Activated CD8-positive, alpha-beta T cell treated with anti-CD3 and anti-CD28 coated beads for 36 hours (primary cell): ENCODE measurements at places on chromosomes 5 and 9. TPM values are rescaled to one million over a fixed set of nuclear protein-coding genes. Genes with fewer than 3 reads are reported as not detected.

The NR4A3 gene
- total RNA-seq: 112 TPM

The FRRS1L gene
- not detected for total RNA-seq

The OR1Q1 gene
- not detected for total RNA-seq

The OXCT1 gene
- 65.0 TPM for total RNA-seq

The MSMP gene
- 0.59 TPM for total RNA-seq

The RAB3C gene
- not detected for total RNA-seq

GRCh38 chr9:95484225-95484624 is 32.5 kb downstream of the PTCH1 start:
- H3K27ac ChIP-seq: no peak overlapping the region
- peaks cover 2% of the 10 kb centered on the region for H3K27me3 ChIP-seq
- no peak overlapping the region for H3K4me3 ChIP-seq
- no peak for DNase-seq
- peaks cover 16% of the 10 kb centered on the region for H3K4me1 ChIP-seq

DNA sequence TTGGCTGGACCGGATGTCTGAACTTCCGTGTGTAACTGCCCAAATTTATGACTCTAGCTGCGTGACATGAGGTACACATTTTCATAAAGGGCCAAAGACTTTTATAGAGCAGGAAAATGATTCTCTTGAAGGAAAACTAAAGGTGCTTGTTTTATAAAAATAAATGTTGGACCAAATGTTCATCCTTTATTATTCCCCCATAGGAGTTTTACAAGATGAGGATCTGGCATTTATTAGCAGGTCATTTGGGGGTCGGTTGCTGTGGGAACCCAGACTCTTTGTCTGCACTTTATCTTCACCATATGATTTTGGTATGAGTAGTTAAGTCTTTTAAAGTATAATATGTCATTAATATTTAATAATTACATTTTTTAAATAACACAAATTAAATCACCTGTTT is 571.2 kb downstream of the EFNA5 start:
- no peak overlapping the region for H3K27ac ChIP-seq
- no peak overlapping the region for H3K4me3 ChIP-seq
- H3K4me1 ChIP-seq: no peaks in the 10 kb centered on the region
- DNase-seq: no peak
- no peaks in the 10 kb centered on the region for H3K27me3 ChIP-seq
- H3K36me3 ChIP-seq: no peaks in the 10 kb centered on the region

GRCh38 chr9:116250891-116251290 is 97.3 kb downstream of the PAPPA start:
- no peaks in the 10 kb centered on the region for H3K36me3 ChIP-seq
- no peak overlapping the region for H3K27ac ChIP-seq
- H3K4me3 ChIP-seq: no peak overlapping the region
- no peaks in the 10 kb centered on the region for H3K4me1 ChIP-seq

DNA sequence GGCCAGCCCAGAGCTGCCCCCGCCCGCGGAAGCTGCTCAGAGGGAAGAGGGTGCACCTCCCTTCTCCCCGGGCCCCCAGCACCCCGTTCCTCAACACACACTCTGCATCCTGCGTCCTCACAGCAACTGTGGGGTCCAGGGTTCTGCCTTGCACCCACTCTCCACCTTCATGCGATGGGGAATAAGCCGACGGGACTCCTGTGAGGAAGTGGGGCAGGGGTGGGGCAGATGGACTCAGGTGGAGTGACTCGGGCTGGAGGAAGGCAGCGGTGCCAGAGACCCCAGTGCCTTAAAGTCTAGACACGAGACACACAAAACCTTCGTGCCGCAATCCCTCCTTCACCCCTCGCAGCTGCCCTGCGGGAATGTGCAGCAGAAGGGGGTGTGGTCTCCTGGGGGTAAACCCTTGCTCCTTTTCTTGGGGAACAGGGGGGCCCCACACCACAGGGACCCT is 8.6 kb downstream of the BRD3 start:
- H3K4me3 ChIP-seq: no peak overlapping the region
- no peak overlapping the region for H3K27ac ChIP-seq
- H3K27me3 ChIP-seq: no peaks in the 10 kb centered on the region
- H3K4me1 ChIP-seq: peaks cover 50% of the 10 kb centered on the region
- DNase-seq: no peak

- H3K4me3 ChIP-seq: no peak overlapping the region
- no peak overlapping the region for H3K27ac ChIP-seq
- no peaks in the 10 kb centered on the region for H3K36me3 ChIP-seq
- H3K27me3 ChIP-seq: peaks cover 17% of the 10 kb centered on the region
Measured at GRCh38 chr9:137146527-137146918, 7.6 kb downstream of the GRIN1 start.

DNA sequence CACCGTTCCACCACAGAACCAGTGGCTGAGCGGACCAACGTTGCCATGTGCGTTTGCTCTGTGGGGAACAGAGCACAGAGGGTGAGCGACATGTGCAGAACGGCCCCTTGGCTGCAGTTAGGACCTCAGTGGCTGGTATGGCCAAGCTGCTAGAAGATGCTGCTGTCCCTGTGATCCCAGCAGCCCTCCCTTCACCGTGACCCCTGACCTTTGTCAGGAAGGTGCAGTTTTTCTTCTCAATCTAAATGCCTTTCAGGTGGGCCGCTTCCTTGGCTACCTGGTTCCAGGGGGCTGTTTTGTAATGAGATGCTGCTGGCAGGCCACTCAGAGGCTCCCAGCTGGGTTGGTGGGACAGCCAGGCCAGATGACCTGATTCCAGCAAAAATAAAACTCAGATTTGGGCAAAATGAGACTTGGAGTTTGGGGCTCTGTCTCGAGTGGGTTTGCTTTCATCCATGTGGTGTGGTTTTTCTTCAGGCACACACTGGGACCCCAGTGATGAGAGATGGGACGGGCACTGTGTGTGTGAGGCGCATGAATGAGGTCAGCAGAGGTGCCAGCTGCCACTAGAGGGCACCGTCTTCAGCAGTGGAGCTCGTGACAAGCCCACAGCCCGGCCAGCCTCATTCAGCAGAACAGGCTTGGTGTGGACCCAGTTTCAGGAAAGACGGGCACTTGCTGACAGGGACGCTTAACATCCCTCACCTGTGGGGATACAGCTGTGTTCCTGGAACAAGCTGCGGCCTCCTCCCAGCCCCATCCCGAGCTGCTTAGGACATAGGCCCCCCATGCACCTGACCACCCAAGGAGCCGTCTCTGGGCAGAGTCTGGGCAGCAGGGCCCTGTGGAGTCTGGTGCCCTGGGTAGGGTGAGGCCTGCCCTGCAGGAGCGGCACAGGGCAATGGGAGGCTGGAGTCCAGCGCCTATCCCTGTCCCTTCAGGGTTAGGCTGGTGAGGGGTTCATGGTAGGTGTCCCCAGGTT is 4.1 kb downstream of the MRPS2 start:
- no peak overlapping the region for H3K27ac ChIP-seq
- peaks cover 13% of the 10 kb centered on the region for H3K4me1 ChIP-seq
- H3K36me3 ChIP-seq: peaks cover 37% of the 10 kb centered on the region
- peaks cover under 1% of the 10 kb centered on the region for H3K27me3 ChIP-seq
- DNase-seq: peak; percentile 73

DNA sequence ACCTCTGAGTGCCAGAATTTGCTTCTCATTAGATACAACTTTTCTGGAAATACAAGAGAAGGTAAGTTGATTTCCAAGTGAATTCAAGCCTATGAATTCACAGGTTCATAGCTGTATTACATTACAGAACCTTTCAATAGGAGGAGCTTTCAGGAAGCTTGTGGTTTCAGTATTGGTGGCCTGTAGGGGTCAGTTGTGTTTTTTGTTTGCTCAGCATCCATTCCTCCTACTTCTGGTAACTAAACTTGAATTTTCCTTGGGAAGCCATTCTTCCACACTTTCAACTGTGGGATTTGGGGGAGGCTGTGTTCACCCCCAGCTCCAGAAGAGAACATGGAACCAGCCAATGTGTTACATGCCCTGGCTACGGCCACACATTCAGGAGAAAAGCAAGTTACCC is 5.6 kb upstream of the CYSTM1 start:
- no peak for DNase-seq
- no peak overlapping the region for H3K27ac ChIP-seq
- H3K36me3 ChIP-seq: no peaks in the 10 kb centered on the region

DNA sequence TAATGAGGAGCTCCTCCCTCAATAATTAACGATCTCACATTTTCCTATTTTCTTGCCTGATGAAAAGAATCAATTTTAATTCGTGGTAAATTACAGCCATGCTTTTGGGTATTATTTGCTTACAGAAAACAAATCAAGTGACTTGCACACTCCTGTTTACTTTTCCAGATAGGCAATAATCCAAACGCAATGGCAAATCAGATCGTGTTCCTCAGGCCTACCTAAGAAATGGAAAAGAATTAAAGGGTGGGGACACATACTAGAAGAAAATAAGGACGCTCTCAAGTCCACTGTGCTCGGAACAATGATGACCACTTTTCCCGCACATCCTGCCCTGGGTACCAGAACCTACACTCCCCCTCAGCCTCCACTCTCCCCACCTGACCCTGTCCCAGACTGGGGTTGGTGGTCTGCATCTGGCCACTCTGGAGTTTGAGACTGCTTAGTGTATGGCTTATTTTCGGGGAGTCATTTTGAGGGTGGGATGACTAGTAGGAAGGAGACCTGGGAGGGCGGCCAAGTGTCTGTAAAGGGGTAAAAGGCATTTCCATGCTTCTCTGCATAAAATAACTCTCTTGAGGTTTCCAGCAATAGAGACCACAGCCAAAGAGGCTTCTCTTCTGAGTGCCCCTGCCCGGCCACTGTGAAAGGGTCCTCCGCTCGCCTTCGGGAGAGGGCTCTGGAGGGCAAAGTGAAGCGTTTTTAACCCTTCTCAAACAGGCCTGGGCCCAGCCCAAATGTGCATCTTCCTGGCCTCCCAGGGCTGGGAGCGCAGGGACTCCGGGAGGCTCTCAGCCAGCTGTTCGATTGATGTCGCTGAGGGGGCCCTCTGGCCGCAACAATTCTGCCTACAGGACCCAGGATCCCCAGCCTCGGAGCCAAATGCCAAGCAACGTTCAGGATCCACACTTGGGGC is 4.5 kb upstream of the OTP start:
- DNase-seq: no peak
- H3K27ac ChIP-seq: no peak overlapping the region
- peaks cover 27% of the 10 kb centered on the region for H3K4me1 ChIP-seq
- H3K36me3 ChIP-seq: peaks cover 8% of the 10 kb centered on the region

DNA sequence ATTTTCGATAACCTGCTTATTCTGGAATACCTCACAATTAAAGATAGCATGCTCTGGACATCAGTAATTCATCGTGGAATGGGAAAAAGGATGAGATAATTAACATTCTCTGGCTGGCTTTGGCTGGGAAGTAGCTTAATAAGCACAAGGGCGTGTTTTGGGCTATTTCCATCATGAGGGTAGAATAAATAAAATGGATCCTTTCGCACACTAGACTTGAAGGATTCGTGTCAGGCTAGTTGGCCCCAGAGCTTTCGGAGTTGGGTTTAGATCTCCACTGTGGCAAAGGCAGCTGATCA is 151.2 kb upstream of the ADRA1B start:
- no peak overlapping the region for H3K27ac ChIP-seq
- no peak for DNase-seq
- peaks cover 10% of the 10 kb centered on the region for H3K4me1 ChIP-seq
- no peaks in the 10 kb centered on the region for H3K36me3 ChIP-seq

GRCh38 chr9:124849801-124850200 is 3.5 kb upstream of the WDR38 start:
- H3K27me3 ChIP-seq: peaks cover 24% of the 10 kb centered on the region
- no peak for DNase-seq
- H3K27ac ChIP-seq: no peak overlapping the region
- peaks cover 7% of the 10 kb centered on the region for H3K4me1 ChIP-seq

DNA sequence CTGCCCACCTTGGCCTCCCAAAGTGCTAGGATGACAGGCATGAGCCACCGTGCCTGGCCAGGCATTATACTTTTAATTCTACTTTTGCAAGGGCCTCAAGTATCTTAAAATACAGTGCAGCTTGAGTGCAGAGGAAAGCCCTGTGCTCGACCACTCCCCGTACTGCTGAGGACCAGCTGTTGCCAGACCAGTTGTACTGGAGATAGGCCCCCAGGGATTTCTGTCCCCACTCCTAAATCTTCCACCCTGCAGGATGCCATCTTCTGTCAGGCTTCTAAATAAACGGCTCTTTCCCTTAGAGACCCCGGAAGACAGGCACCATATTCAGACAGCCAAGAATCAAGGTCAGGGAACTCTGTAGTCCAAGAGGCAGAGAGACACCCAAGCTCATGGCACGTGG is 16.6 kb upstream of the PSMD5 start:
- peaks cover 61% of the 10 kb centered on the region for H3K36me3 ChIP-seq
- DNase-seq: no peak
- H3K4me3 ChIP-seq: no peak overlapping the region
- no peak overlapping the region for H3K27ac ChIP-seq
- no peaks in the 10 kb centered on the region for H3K27me3 ChIP-seq

DNA sequence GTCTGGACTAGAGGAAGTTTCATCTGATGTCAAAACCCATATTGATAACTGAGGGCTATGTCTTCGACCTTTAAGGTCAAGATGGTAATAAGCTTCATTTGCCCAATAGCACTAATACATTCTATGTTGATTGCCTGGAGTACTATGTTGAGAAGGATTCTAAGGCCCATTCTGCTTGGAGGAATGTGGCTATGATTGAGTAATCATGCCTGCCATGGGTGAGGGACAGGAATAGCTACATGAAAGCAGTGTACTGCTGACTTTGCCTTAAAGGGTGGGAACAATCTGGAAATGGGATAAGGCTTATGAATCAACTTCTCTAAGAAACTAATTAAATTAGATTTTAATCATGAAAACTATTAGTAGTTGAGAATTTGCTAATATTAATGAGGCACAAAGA is 13.6 kb downstream of the NNT start:
- H3K36me3 ChIP-seq: peaks cover 33% of the 10 kb centered on the region
- H3K27ac ChIP-seq: no peak overlapping the region
- DNase-seq: no peak
- H3K4me1 ChIP-seq: no peaks in the 10 kb centered on the region
- H3K4me3 ChIP-seq: no peak overlapping the region
- H3K27me3 ChIP-seq: no peaks in the 10 kb centered on the region

DNA sequence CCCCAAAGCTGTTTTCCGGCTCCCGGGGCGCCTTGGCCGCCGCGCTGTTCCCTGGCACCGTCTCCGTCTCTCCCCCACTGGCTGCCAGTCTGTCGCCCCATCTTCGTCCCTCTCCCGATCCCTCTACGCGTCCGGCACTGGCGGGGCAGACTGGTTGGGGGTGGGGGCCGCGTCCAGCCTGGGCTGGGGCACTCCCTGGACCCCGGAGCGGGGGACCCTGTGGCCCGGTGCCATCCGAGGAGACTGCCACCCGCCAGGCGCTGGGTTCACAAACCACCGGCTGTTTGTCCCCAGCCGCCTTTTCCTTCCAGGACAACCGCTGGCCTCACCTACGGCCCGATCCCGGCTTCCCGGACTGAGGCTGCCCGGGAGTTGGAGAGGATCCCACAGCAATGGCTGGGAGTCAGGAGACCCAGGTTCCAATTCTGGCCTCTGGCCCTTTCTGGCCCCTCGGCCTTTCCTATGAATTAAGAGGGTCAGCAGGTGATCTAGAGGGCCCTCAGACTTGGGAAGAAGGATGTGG is 1.0 kb upstream of the FIBCD1 start:
- H3K4me3 ChIP-seq: no peak overlapping the region
- H3K27me3 ChIP-seq: peaks cover 40% of the 10 kb centered on the region
- H3K27ac ChIP-seq: no peak overlapping the region
- no peak for DNase-seq

DNA sequence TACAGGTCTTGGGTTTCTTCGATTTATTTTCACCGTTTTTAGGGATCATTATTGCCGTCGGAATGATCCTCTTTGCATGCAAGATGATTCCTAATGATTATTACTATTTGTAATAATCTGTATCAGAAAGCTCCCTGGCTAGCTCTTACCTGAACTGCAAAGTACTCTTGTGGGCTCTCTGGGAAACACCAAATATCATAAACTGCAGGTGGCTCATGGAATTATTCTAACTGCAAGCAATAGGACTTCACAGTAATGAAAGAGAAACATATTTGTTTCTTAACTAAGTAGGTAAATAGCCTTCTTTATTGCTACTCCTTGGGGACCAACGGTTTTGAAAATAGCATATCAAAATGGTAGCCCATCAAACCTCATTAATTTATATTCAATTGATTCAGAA is 219.4 kb downstream of the NFIB start:
- H3K27me3 ChIP-seq: no peaks in the 10 kb centered on the region
- no peaks in the 10 kb centered on the region for H3K36me3 ChIP-seq
- H3K27ac ChIP-seq: no peak overlapping the region
